ENCODE measurements at places on chromosomes 2 and 18. TPM values are rescaled to one million over a fixed set of nuclear protein-coding genes. Genes with fewer than 3 reads are reported as not detected.

DNA sequence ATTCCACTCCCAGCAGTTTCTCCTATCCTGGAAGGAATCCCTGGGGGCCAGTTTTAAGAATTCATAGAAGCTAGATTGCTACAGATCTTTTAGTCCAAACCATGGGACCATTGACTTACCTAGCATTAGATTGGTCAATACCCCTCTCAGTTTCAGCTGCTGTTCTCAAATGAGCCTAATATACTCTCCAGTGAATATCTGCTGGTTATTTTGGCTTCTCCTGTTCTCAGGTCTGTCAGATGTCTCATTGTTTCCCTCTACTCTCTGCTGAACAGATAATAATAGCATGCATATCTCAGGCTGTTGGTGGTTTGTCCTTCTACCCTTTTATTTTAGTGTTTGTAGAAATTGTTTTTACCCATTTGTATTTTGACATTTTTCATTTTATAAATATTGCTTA lies 99.5 kb downstream of the FHOD3 start:
- H3K4me3 ChIP-seq = no peak overlapping the region
- no peaks in the 10 kb centered on the region for H3K4me1 ChIP-seq
- peaks cover 22% of the 10 kb centered on the region for H3K36me3 ChIP-seq
- H3K27ac ChIP-seq = no peak overlapping the region
- H3K27me3 ChIP-seq = peaks cover 4% of the 10 kb centered on the region

GRCh38 chr2:186907897-186908296 lies 58.9 kb upstream of the ZSWIM2 start:
- H3K4me1 ChIP-seq = no peaks in the 10 kb centered on the region
- no peaks in the 10 kb centered on the region for H3K36me3 ChIP-seq
- H3K27me3 ChIP-seq = no peaks in the 10 kb centered on the region
- H3K4me3 ChIP-seq = no peak overlapping the region
- no peak for DNase-seq

PAX8 gene
- 0.66 TPM for total RNA-seq

NTSR2 gene
- not detected for total RNA-seq

ZEB2 gene
- total RNA-seq = 0.46 TPM
